Stimulated activated CD4-positive, alpha-beta T cell treated with anti-CD3 and anti-CD28 coated beads, Interleukin-12 subunit alpha, Interleukin-12 subunit beta, amount 100 ng/mL, for 24 hours (primary cell): ENCODE measurements at places on chromosomes 2 and 18.

- no peak for DNase-seq
Observed at GRCh38 chr2:168137510-168138180, 109.8 kb downstream of the STK39 start.

DNA sequence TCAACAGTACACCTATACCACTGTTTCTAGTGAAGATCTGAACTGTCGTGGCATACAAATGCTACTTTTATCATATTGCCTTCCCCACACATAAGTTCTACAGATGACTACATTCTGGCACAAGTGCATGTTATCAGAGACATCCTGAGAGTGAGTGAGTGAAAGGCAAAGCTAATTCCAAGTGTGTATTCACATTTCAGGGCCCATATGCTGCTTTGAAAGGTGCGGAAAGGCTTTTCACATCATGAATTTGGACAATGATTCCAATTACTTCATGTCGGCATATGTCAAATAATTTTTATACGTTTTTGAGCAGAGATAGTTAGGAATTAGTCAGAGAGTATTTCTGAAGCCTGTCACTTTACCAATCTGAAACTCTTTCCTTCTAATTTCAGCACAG lies 101.7 kb downstream of the GAREM1 start:
- no peak for DNase-seq

DNA sequence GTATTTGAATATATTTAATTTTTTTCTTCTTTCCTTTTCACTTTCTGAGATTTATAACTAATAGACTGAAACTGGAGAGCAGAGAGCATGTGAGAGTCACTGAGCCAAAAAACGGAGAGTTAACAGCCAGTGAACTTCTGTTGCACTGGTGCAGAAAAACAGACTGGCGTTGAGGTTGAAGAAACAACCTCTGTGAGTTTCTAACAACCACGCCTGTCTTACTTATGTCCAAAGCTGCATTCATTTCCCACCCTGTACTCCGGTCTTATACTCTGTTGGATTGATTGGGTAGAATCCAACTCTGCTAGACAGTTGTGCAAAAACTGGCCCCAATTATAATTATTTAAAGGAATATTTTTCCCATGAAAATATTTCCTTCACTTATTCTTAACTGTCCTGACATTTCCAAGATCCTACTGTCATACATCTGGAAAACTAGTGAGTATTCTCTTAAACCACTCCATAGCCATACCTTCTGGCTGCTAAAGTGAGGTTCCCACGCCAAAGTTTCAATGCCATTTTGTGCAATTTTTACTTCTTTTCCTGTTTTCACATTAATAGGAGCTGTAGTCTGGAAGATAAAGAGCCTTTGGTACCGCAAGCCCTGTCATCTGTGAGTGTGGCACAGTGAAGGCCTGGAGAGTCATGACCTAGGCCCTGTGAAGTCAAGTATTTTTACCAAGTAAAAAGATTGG lies 9.4 kb downstream of the CYP1B1 start:
- DNase-seq: no peak

DNA sequence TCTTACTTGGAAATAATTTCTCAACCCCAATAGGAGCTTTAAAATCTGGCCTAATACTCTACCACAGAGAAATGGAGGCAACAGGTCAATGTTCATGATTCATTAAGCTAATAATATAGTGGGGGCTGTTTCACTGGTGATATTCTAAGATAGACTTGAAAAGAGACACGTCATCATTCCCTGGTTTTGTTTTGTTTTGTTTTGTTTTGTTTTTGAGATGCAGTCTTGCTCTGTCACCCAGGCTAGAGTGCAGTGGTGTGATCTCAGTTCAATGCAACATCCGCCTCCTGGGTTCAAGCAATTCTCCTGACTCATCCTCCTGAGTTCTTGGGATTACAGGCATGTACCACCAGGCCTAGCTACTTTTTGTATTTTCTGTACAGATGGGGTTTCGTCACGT lies 37.5 kb upstream of the SOS1 start:
- DNase-seq: no peak

GRCh38 chr2:43136876-43137275 lies 89.5 kb downstream of the ZFP36L2 start:
- no peak for DNase-seq

- DNase-seq: no peak
Observed at GRCh38 chr2:20614201-20615067, 36.5 kb downstream of the HS1BP3 start.

GRCh38 chr2:85924522-85924921 lies 35.7 kb upstream of the ST3GAL5 start:
- no peak for DNase-seq

- DNase-seq: no peak
Observed at GRCh38 chr2:174522553-174522952, 35.7 kb upstream of the GPR155 start.

DNA sequence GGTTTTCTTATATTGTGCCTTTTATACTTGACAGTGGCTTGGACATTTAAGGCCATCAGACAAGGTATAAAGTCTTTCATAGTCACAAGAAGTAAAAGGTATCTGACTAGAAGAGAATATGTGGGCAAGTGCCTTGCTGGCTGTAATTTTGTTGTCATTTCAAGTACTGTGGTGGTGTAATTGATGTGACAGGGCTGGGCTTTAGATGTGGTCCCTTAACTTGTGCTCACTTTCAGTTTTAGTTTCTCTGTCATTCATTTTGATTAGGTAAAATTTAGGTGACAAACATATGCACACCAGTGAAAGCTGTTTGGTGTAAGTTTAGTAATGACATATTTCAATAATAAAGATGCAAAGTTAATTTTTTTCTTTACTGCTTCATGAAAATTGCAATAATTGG lies 31.2 kb upstream of the TBR1 start:
- DNase-seq: no peak

GRCh38 chr2:62354771-62355561 lies 151.0 kb downstream of the TMEM17 start:
- DNase-seq: no peak

DNA sequence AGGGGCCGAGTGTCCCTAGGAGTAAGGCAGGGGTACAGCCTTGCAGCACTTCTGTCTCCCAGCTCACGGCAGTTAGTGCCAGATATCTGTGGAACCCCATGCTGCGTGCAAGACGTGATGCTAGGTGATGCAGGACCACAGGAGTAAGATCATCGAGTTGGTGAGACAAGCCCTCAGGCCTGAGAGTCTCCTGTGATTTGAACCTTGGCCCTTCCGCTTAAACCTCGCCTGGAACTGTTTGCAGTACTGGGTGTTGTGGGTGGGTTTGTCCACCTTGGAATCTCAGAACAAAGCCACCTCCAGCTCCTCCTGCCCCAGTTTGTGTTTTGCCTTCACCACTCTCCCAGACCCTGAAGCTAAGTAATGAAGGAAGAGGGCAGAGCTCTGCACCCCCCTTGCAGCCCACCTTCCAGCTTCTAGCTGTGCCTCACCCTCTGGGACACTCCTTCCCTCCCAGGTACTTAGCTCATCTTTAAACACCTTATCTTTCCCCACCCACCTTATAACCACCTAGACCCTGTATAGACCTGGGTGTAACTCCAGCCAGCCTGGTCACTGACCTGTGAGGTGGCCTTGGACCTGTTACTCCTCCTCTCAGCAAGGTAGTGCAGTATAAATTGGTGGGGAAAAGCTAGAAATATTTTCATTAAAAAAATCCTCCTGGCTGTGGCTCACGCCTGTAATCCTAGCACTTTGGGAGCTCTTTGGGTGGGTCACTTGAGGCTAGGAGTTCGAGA lies 6.6 kb downstream of the CNNM4 start:
- no peak for DNase-seq

- DNase-seq: no peak
Observed at GRCh38 chr2:240539906-240540305, 17.9 kb downstream of the ANKMY1 start.

- no peak for DNase-seq
Observed at GRCh38 chr18:36284671-36285295, 12.7 kb upstream of the FHOD3 start.

DNA sequence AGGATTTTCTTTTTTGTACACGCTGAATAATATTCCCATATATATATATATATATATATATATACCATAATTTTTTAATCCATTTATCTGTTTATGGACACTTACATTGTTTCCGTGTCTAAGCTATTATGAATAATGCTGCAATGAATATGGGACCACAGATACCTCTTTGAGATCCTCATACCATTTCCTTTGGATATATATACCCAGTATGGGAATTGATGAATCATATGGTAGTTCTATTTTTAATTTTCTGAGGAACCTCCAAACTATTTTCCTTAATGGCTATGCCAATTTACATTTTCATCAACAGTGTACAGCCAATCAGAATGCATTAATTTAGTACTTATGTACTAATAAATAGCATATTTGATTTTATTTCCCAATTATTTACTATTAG lies 53.1 kb downstream of the MERTK start:
- no peak for DNase-seq

DNA sequence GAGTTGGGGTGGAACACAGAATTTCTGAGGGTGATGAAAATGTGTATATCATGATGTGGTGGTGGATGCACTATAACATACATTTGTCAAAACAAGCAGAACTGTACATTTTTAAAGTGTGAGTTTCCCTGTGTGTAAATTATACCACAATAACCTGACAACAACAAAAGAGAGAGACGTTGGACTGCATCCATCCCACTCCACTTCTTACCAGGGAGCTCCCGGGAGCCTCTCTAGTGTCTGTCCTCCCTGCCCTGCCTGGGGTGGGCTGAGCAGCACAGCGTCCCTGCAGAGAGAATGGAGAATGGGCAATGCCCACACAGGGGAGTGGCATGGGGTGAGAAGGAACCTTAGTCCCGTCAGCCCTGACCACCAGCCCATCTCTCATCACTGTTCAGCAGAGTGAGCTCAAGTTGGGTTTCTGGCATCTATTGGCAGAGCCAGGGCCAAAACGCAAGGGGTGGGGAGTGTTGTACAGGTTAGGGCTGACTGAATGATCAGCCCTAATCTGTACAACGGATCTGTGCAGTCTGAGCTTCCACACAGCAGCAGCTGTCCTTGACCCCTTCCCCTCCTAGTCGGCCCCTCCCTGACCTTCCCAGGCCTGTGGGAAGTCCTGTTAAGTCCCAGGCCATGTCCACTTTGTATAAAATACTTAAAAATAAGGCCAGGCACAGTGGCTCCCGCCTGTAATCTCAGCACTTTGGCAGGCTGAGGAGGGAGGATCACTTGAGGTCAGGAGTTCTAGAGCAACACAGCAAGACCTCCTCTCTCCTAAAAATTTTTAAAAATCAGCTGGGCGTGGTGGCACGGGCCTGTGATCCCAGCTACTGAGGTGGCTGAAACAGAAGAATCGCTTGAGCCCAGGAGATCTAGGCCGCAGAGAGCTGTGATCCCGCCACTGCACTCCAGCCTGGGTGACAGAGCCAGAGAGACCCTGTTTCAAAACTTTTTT lies 3.3 kb upstream of the PROC start:
- DNase-seq: no peak

DNA sequence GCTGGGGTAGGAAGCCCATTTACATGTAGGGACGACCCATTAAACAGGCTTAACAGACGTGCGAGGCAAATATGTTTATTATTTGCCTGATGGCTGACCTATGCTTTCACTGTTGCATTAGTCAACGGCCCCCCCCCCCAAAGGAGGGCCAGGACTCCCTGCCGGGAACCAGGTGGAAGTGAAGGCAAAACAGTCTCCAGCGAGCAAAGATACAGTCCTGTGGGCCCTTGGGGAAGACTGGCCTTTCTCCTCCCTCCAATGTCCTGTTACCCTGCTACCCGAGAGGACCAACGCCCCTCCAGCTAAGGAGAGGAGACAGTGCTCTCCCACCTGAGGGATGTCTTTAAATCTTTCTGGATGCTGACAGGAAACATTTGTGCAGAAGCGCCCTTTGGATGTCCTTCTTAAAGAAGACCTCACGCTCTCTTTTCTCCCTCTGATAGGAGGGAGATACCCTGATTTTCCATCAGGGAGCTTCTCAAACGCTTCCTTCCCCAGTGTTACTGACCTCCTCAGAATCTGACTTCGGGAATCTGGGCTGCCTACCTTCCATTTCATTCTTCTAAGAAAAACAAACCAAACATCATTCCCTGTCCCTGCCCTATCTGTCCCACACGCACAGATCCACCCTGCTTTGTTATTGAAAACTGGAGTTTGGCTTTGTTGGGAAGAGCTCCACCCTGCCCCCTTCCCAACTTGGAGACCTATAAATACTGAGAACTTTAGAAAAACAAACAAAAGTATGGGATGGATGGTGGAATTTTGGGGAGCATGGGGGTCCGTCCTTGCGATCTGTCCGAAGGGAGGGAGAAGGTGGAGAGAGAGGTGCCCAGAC lies 135.9 kb upstream of the SIX3 start:
- no peak for DNase-seq

GRCh38 chr2:168348076-168348475 lies 100.7 kb upstream of the STK39 start:
- DNase-seq: no peak

DNA sequence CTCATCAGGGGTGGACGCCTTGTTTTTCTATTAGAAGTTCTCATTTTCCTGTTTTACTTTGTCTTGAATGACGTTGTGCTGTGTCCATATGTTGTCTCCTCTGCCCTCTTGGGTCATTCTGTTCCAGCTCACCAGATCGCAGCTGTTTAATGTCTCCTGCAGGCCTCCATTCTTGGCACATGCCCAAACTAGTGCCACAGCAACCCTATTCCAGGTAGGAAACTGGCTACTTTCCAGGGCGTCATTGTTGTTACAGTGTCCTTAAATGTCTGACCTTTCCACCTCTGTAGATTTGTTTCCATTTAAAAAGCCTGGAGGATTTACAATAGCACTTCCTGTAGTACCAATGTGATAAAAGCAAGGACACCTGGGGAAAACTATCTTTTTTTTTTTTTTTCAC lies 500.7 kb downstream of the METTL4 start:
- no peak for DNase-seq

- DNase-seq: no peak
Observed at GRCh38 chr2:158718851-158719250, 76.3 kb upstream of the DAPL1 start.

GRCh38 chr2:201798252-201798913 lies 8.0 kb upstream of the CDK15 start:
- no peak for DNase-seq

DNA sequence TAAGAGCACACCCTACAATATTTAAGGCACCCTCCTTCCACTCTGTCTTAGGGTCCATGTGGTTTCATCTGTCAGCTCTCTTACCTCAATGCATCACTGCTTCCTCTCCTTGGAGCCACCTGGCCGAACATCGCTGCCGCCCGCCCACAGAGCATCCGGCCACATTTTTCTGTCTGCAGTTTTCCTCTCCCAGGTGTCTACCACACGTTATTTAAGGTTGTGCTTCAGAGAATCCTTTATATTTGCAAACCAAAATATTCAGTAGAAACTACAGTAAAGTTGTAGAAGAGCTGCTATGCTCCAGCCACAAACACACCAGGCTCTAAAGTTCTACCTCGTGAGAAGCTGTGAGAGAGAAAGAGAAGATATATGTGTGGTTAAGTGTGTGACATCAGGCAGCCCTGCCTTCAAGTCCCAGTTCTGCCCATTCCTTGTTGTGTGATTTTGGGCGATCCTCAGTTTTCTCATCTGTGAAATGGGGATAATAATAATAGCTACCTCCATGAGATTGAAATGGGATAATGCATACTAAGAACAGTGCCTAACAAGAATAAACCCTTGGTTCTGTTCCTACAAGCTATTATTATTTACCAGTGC lies 4.9 kb upstream of the STK17B start:
- peak; percentile 66 for DNase-seq

- no peak for DNase-seq
Observed at GRCh38 chr2:99595373-99595772, 105.6 kb upstream of the REV1 start.
